ENCODE measurements at places on chromosomes 3 and 15.

DNA sequence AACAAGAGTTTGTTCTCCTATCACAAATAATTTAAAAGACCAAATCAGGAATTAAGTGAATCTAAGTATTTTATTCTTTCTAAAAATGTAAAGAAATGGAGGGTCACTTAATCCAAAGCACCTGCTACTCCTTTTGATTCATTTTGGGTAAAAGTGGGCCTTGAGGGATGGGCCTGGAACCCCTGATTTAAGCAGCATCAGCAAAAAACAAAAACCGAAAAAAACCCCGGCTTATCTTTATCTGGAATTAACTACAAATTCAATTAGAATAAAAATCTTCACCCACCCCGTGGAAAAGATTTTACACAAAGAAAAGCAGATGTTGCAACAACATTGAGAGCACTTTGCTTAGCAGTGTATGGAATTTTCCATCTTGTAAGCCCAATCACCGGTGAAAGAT is 1018.2 kb downstream of the MCTP2 start:
- H3K27me3 ChIP-seq = no peaks in the 10 kb centered on the region
- H3K27ac ChIP-seq = no peak overlapping the region
- DNase-seq = no peak
- no peak overlapping the region for H3K4me3 ChIP-seq
- no peaks in the 10 kb centered on the region for H3K4me1 ChIP-seq
- no peaks in the 10 kb centered on the region for H3K36me3 ChIP-seq

DNA sequence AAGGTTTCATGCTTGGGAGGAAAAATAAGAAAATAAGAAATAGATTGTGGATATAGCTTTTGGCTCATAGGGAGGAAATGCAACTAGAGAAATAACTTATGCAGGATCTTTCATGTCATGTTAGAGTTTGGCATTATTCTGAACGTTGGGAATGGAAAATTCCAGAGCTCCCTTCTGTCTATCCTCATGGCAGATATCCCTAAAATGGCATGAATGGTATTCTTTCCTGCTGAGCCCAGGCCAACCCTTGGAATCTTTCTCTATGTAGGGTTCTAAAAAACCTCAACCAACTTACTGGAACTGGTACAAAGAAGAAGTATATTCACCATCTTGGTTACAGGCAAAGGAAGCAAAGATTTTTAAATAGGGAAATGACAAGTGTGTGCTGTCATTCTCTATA is 212.5 kb downstream of the CHST2 start:
- no peak for DNase-seq
- H3K4me3 ChIP-seq = no peak overlapping the region
- H3K27ac ChIP-seq = no peak overlapping the region

DNA sequence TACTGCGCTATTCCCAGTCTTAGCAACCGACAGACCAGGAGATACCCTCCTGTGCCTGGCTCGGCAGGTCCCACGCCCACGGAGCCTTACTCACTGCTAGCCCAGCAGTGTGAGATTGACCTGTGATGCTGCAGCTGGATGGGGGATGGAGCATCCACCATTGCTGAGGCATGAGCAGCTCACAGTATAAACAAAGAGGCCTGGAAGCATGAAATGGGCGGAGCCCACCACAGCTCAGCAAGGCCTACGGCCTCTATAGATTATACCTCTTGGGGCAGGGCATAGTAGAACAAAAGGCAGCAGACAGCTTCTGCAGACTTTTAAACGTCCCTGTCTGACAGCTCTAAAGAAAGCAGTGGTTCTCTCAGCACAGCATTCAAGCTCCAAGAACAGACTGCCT is 160.3 kb downstream of the ANXA2 start:
- H3K27ac ChIP-seq = no peak overlapping the region
- no peak overlapping the region for H3K4me3 ChIP-seq
- no peaks in the 10 kb centered on the region for H3K4me1 ChIP-seq
- DNase-seq = no peak
- H3K27me3 ChIP-seq = no peaks in the 10 kb centered on the region

- no peak overlapping the region for H3K4me3 ChIP-seq
- peak overlapping the region; percentile 85 for H3K27ac ChIP-seq
- DNase-seq = peak; percentile 43
Observed at GRCh38 chr3:63945558-63946096, 33.4 kb upstream of the SCAANT1 start.

DNA sequence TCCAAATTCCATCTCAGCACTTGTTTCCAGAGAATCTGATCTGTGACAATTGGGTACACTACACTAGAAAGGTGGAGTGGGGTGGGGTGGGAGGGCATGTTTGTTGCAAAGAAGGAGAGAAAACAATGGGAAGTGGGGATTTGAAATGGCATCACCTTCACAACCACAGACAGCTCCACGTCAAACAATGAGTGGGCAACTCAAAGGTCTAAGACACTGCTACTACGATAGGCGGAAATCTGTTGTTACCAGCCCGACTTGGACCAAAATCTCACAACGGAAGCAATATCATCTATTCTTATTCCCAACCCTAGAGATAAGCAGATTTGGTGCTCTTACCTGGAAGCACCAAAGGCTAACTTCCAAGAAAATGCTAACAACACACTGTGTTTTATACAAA is 3.3 kb downstream of the CYP19A1 start:
- no peak for DNase-seq
- no peaks in the 10 kb centered on the region for H3K36me3 ChIP-seq
- no peak overlapping the region for H3K27ac ChIP-seq

DNA sequence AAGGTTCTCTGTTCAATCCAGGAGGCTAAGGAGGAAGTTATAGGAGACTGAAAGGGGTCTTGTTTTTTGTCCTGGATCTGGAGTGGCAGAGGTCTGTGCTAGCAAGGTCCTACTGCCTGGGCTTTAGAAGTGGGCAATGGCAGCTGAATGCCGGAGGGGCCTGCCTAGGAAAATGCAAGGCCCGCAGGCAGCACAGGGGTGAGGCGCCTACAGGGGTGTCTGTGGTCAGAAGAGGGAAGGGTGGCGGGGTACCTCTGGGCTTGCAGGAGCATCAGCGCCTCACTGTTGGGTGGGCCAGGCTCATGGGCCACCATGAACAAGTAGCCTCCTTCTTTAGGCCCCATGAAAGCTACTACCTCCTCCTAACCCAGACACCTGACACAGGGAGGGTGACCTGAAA is 175.4 kb downstream of the PEX5L start:
- no peak overlapping the region for H3K4me3 ChIP-seq
- H3K27ac ChIP-seq = no peak overlapping the region
- DNase-seq = no peak

DNA sequence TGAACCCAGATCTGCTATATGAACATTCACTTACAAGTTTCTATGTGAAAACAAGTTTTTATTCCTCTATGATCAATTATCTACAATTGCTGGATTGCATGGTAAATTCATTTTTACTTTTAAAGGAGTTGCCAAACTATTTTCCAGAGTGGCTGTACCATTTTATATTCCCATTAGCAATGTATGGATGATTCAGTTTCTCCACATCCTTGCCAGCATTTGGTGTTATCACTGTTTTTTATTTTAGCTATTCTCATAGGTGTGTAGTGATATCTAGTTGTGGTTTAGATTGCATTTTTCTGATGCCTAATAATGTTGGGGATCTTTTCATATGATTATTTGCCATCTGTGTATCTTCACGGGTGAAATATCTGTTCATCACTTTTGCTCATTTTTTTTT is 78.3 kb downstream of the APBA2 start:
- H3K4me1 ChIP-seq = no peaks in the 10 kb centered on the region
- no peaks in the 10 kb centered on the region for H3K27me3 ChIP-seq
- H3K27ac ChIP-seq = no peak overlapping the region

- no peaks in the 10 kb centered on the region for H3K36me3 ChIP-seq
- no peak for DNase-seq
- H3K27me3 ChIP-seq = no peaks in the 10 kb centered on the region
- H3K4me3 ChIP-seq = no peak overlapping the region
- H3K4me1 ChIP-seq = no peaks in the 10 kb centered on the region
Observed at GRCh38 chr3:81913886-81914663, 152.6 kb upstream of the GBE1 start.

- no peak overlapping the region for H3K4me3 ChIP-seq
- no peaks in the 10 kb centered on the region for H3K36me3 ChIP-seq
- no peaks in the 10 kb centered on the region for H3K4me1 ChIP-seq
- no peaks in the 10 kb centered on the region for H3K27me3 ChIP-seq
Observed at GRCh38 chr3:149765762-149766334, 13.6 kb upstream of the COMMD2 start.

DNA sequence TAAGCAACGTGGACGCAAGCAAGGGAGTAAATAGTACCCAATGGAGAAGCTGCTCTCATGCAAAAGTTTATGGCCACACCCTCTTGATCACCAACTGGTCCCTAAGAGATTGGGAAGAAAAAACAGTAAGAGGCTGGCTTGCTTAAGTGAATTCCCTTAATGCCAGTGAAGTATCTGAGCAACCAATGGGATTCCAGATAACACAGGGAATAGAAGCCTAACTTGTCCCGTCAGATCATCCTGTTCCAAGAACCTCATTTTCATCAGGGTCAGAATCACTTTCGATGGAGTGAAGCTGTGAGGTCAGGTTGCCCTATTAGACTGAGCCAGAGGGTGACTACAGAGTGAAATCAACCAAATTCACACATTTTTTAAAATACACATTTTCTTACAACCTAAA is 104.3 kb downstream of the CD47 start:
- H3K4me1 ChIP-seq = no peaks in the 10 kb centered on the region
- H3K36me3 ChIP-seq = no peaks in the 10 kb centered on the region
- H3K27ac ChIP-seq = no peak overlapping the region
- no peak overlapping the region for H3K4me3 ChIP-seq
- H3K27me3 ChIP-seq = no peaks in the 10 kb centered on the region

DNA sequence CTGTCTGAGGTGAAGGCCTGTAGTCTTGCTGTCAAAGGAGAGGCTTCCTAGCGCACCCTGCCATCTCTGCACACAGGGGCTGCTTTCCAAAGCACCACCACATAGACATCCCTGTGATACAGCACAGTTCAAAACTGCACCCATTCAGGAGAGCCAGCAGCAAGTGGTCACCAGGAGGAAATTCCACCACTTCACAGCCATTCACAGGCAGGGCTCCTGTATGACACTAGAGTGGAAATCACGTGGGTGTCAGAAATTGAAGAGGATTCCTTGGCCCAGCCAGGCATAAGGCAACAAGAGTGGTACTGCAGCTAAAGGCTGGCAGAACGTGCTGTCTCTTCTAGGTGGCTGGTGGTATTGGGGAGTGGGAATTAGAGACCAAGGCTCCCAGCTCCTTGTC is 102.8 kb downstream of the RFTN1 start:
- no peaks in the 10 kb centered on the region for H3K27me3 ChIP-seq
- no peak for DNase-seq
- H3K4me1 ChIP-seq = no peaks in the 10 kb centered on the region
- H3K4me3 ChIP-seq = no peak overlapping the region

GRCh38 chr3:171058058-171058457 is 31.5 kb upstream of the SLC2A2 start:
- no peaks in the 10 kb centered on the region for H3K27me3 ChIP-seq
- H3K4me1 ChIP-seq = no peaks in the 10 kb centered on the region
- no peaks in the 10 kb centered on the region for H3K36me3 ChIP-seq
- H3K4me3 ChIP-seq = no peak overlapping the region
- H3K27ac ChIP-seq = no peak overlapping the region

DNA sequence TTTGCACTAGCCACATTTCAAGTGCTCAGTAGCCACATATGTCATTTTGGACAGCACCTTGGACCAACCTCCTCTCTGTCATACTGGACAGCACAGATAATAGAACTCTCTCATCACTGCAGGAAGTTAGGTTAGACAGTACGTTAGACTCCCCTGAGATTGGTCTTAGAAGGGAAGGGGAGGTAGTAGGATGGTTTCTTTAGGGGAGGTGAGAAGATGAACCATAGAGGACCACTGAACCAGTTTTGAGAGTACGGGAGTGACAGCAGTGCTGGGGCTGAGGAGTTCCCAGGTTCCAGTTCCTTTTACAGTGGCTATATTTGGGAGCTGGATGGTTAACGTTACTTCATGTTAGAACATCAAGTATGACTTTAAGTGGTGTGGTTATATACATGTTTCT is 7.8 kb downstream of the LRCH3 start:
- DNase-seq = no peak
- no peaks in the 10 kb centered on the region for H3K36me3 ChIP-seq
- no peaks in the 10 kb centered on the region for H3K4me1 ChIP-seq
- no peak overlapping the region for H3K4me3 ChIP-seq
- H3K27ac ChIP-seq = no peak overlapping the region

GRCh38 chr3:124599147-124599765 is 131.0 kb upstream of the UMPS start:
- no peaks in the 10 kb centered on the region for H3K27me3 ChIP-seq
- no peaks in the 10 kb centered on the region for H3K36me3 ChIP-seq
- H3K27ac ChIP-seq = no peak overlapping the region
- peaks cover 21% of the 10 kb centered on the region for H3K4me1 ChIP-seq
- no peak overlapping the region for H3K4me3 ChIP-seq

- H3K27ac ChIP-seq = peak overlapping the region; percentile 74
- no peaks in the 10 kb centered on the region for H3K36me3 ChIP-seq
- peak; percentile 60 for DNase-seq
- H3K4me1 ChIP-seq = peaks cover 10% of the 10 kb centered on the region
- H3K27me3 ChIP-seq = no peaks in the 10 kb centered on the region
Observed at GRCh38 chr3:58630076-58630709, 36.4 kb downstream of the FAM3D start.

- H3K27me3 ChIP-seq = no peaks in the 10 kb centered on the region
- no peak overlapping the region for H3K27ac ChIP-seq
- no peaks in the 10 kb centered on the region for H3K4me1 ChIP-seq
- H3K4me3 ChIP-seq = no peak overlapping the region
- DNase-seq = no peak
Observed at GRCh38 chr15:44163370-44163769, 31.7 kb downstream of the FRMD5 start.

DNA sequence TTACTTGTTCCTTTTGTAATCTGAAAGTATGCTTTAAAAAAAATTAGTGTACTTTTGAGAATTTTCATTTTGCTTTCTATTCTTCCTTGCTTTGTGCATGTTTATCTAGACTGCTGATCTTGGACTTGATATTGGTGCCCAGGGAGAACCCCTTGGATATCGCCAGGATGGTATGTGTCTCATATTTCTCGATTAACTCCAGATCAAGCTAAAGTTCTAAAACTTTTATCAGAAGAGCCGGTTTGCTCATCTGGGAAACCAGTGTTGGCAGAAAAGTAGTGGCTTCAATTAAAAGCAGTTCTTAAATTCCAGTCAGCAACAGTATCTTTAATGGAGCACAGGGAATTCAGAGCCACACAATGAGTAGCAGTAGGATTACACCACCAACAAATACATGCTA is 38.6 kb downstream of the CTNNB1 start:
- no peaks in the 10 kb centered on the region for H3K27me3 ChIP-seq
- no peak overlapping the region for H3K4me3 ChIP-seq
- H3K36me3 ChIP-seq = peaks cover 69% of the 10 kb centered on the region
- no peak overlapping the region for H3K27ac ChIP-seq
- no peaks in the 10 kb centered on the region for H3K4me1 ChIP-seq
